ENCODE measurements at places on chromosomes 16 and 17. TPM values are rescaled to one million over a fixed set of nuclear protein-coding genes. Genes with fewer than 3 reads are reported as not detected.
A peak's percentile ranks its signal among the peaks of the same experiment; 100 is the strongest.

GRCh38 chr17:42675965-42676423 is 800 bp downstream of the PLEKHH3 start:
- no peak for DNase-seq
- H3K27me3 ChIP-seq, result no peaks in the 10 kb centered on the region
- H3K36me3 ChIP-seq, result peaks cover 27% of the 10 kb centered on the region
- H3K4me1 ChIP-seq, result peaks cover 21% of the 10 kb centered on the region

DNA sequence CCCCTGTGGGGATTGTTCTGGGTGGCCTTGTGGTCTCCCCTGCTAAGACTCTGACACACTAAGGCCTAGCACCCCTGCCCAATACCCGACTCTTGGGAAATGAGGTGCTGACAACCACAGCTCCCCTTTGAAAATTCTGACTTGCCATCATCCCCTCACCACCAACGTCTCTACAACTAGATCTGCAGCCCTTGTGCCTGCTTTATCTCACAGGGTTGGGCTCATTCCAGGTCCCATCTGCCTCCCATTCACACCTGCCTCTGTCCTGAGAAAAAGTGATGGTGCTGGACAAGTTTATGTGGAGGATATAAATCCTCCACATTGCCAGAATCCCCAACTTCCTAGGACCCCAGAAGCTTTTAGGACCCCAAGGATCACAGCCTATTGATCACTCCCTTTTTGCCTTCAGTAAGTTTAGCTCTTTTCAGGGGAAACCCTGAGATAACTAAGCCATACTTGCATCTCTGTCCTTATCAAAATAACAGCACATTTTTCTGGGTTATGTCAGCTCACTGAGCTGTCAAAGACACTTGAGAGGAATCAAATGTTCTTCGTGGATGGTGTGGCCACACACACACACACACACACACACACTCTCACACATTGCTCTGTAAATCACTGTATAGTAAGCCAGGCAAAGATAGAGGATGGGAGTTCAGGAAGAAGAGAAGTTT is 136.8 kb upstream of the CES5A start:
- H3K4me1 ChIP-seq, result no peaks in the 10 kb centered on the region
- H3K27me3 ChIP-seq, result no peaks in the 10 kb centered on the region
- H3K4me3 ChIP-seq, result no peak overlapping the region
- no peaks in the 10 kb centered on the region for H3K36me3 ChIP-seq

CA5A gene
- 0.63 TPM for total RNA-seq

GRCh38 chr17:48223945-48224344 is 116.4 kb downstream of the SNX11 start:
- DNase-seq, result no peak
- H3K4me1 ChIP-seq, result no peaks in the 10 kb centered on the region
- H3K27ac ChIP-seq, result no peak overlapping the region
- H3K4me3 ChIP-seq, result no peak overlapping the region
- H3K27me3 ChIP-seq, result no peaks in the 10 kb centered on the region

DNA sequence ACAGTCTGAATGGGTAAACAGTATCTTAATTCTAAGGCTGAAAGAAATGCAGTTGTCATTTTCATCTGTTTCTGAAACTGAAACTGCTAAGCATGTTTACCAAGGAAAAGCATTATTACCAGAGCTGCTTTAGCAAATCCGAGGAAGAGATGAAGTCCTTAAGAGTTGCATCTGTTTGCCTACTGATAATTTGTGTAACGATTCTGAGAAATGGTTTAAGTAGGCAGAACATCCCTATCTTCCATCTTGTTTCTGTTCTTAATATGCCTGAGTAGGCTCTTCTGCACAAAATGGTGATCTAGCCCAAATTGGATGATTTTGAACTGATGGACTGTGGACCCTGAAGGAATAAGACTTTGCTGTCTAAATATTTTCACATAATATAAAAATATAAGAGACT is 34.9 kb downstream of the NUP93 start:
- no peak overlapping the region for H3K27ac ChIP-seq
- no peak for DNase-seq
- H3K4me1 ChIP-seq, result peaks cover 5% of the 10 kb centered on the region
- no peak overlapping the region for H3K4me3 ChIP-seq

DNA sequence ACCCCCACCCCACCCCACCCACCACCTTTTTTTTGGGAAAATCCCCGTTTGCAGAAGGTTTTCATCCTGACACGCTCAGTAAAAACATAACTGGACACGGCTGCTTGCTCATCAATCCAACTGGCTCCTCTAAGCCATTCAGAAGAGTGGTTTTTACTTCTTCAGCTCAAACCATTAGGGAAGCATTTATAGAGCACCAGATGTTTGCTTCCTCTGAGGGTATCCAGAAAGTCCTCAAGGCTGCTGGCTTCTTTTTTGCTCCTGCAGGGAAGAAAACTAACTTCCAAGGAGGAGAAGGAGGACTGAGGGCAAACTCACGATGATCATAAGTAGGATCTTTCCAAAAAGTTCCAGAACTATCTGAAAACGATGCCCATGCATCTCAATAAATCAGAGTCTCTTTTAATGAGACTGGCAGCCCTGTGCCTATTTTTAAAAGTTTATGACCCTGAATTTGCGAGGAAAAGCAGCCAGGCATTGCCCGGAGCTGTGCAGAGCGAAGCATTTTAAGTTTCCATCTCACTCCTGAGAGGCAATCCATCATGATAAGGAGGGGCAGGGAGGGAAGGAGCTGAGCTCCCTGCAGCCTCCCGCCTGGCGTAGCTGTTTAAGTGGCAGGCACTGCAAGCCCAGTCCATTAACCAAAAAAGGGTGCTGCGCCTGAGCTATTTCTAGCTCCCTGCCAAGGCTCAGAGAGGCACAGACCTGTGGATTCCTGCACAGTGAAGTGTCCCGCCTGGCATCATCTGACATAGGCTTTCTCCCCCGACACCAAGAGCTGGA is 146.3 kb upstream of the FOXF1 start:
- no peak overlapping the region for H3K27ac ChIP-seq
- no peak overlapping the region for H3K4me3 ChIP-seq
- no peaks in the 10 kb centered on the region for H3K36me3 ChIP-seq
- peaks cover 11% of the 10 kb centered on the region for H3K4me1 ChIP-seq
- DNase-seq, result peak; percentile 52
- H3K27me3 ChIP-seq, result peaks cover 45% of the 10 kb centered on the region

DNA sequence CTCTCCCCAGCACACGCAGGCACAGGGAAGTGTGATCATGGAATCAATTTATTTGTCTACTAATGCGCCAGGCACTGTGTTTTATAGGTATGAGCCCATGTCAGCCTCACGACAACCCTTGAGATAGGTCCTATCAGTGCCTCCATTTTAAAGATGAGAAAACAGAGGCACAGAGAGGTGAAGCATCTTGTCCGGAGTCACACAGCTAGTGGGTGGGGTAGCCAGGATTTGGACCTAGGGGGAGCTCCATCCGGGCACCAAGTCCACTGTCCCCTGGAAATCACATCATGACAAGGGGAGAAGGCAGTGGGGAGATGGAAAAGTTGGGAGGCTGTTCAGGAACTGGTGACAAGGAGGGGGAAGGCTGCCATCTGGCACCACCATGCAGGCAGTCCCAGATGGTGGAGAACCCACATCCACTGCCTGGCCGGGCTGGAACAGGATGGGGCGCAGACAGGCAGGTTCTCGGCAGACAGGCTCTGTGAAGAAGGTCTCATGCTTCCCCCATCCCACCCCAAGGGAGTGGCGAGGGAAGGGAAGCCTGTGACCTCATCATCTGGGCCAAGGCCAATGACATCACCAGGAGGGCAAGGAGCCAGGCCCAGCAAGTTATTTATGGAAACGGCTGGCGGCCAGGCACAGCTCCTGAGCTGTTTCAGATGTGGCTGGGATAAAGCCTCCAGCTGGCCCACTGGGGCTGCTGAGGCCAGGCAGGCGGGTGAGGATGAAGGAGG is 126.0 kb upstream of the SDK2 start:
- no peak overlapping the region for H3K4me3 ChIP-seq
- H3K27me3 ChIP-seq, result no peaks in the 10 kb centered on the region
- H3K36me3 ChIP-seq, result no peaks in the 10 kb centered on the region
- DNase-seq, result peak; percentile 98

DNA sequence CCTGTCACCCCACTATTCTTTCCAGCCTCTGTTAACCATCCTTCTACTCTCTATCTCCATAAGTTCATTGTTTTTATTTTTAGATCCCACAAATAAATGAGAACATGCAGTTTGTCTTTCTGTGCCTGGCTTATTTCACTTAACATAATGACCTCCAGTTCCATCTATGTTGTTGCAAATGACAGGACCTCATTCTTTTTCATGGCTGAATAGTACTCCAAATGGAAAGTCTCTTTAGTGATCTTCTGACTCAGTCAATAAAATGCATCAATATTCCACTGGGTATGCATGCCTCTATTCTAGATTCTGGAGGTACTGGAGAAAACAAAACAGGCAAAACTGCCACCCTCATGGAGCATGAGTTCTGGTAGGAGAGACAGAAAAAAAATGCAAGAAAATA is 459.0 kb downstream of the XYLT1 start:
- H3K36me3 ChIP-seq, result no peaks in the 10 kb centered on the region
- no peaks in the 10 kb centered on the region for H3K4me1 ChIP-seq
- no peaks in the 10 kb centered on the region for H3K27me3 ChIP-seq
- no peak for DNase-seq

DNAH2 gene
- total RNA-seq, result 12.5 TPM

- H3K4me3 ChIP-seq, result no peak overlapping the region
- H3K36me3 ChIP-seq, result no peaks in the 10 kb centered on the region
- DNase-seq, result peak; percentile 54
- peak overlapping the region; percentile 86 for H3K27ac ChIP-seq
Measured at GRCh38 chr17:78316867-78317789, 42.7 kb downstream of the SOCS3 start.

TAT gene
- total RNA-seq, result 0.74 TPM

DYNC1LI2 gene
- 140 TPM for total RNA-seq

- DNase-seq, result no peak
- peaks cover 3% of the 10 kb centered on the region for H3K4me1 ChIP-seq
Measured at GRCh38 chr16:53737552-53737951, 33.6 kb downstream of the FTO start.

HES7 gene
- total RNA-seq, result 0.55 TPM

DNA sequence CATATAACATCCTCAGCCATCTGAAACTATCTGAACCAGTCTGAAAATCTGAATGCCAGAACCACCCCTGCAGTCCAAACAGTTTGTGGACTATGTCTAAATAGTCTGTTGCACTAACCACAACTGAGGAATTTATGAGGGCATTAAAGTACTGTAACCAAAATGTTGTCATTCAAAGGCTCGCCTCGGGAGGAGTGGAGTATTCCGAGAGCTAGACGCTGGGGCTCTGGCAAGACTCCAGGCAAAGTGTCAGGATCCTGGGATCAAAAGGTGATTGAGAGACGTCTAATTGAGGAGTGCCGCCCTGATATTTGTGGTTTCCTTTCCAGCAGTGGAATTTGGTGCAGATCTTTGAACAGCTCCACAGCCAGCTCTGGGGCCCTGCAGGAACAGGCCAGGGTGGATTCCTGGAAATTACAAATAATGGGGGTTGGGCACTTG is 142.9 kb upstream of the MYOCD start:
- H3K27me3 ChIP-seq, result no peaks in the 10 kb centered on the region
- DNase-seq, result peak; percentile 76
- no peaks in the 10 kb centered on the region for H3K36me3 ChIP-seq
- no peaks in the 10 kb centered on the region for H3K4me1 ChIP-seq

SDR42E2 gene
- not detected for total RNA-seq

Measured in lung (tissue), 17 donors.